ENCODE measurements at places on chromosomes 11 and 22.

GRCh38 chr22:31056986-31057599 lies 24.0 kb upstream of the SMTN start:
- no peak for DNase-seq

GRCh38 chr22:19770349-19771220 lies 10.0 kb downstream of the TBX1 start:
- no peak for DNase-seq

DNA sequence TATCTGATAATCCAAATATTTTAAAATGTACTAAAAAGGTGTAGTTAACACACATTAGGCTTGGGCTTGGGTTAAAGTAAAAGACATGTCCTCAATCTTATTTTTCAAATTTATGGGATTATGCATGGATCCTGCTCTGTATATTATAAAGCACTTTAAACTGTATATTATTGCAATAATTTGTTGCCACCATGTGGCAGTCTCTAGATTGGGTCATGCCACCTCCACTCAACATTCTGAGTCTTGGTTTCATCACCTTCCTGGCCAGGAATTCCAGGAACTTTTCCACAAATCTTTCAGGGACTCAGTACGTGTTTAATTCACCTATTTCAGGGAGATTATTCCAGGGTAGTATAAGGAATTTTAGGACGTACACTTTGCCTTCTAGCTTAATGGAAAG lies 695.5 kb downstream of the FAM181B start:
- DNase-seq = no peak

- DNase-seq = no peak
These were observed 119.0 kb downstream of the SLC17A6 start for GRCh38 chr11:22456993-22457762.

DNA sequence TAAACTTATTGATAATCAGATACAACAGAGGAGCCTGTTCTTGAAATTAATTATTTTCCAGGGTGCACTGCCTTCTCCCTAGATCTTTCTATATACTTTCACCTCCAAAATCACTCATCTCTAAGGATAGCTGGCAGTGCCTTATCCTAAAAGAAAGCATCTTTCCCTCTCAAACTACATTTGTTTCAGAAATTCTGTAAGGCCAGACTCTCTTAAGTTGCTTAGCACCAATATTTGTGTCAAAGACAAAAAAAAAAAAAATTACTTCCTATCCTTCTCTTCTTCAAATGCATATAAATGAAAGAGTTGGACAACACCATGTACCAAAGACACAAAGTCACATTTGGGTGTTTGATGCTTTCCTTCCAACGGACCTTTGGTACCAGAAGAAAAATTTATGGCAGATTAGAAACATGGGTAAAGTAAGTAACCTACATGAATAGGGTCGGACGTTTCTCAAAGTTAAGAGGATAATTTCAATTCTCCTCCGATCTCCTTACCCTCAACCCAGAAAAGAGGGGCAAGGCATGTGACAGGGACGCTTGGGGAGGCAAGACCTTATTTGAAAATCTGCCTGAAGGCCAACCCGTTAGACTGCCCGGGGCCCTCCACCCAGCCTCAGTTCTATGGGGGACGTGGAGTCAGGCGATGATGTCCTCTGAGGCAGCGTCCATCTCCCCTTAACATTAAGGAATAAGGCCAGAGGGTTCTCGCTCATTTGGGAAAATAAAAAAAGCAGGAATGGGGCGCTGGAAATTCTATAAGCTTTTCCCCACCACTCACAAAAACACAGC lies 66.3 kb downstream of the ETS1 start:
- DNase-seq = no peak
